ENCODE measurements at places on chromosomes 3 and 15.

DNA sequence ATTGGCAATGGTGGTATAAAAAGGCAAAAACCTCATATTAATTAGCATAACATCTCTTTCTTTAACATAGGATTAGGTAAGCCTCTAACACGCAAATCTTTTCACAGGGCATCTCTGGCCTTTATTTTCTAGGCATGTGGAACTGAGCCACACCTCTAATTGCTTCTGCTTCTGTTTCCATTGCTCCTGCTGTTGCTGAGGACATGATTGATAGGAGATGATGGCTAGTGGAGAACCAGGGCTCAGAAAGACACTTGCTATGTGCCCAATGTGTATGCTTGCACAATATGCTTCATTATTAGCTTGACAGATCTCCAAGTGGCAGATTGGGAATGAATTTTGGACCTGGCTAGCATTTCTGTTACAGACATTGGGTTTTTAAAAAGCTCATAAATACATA is 114.5 kb downstream of the EPHA3 start:
- DNase-seq, result no peak

- DNase-seq, result no peak
Observed at GRCh38 chr15:70100474-70101341, 3.0 kb upstream of the TLE3 start.

DNA sequence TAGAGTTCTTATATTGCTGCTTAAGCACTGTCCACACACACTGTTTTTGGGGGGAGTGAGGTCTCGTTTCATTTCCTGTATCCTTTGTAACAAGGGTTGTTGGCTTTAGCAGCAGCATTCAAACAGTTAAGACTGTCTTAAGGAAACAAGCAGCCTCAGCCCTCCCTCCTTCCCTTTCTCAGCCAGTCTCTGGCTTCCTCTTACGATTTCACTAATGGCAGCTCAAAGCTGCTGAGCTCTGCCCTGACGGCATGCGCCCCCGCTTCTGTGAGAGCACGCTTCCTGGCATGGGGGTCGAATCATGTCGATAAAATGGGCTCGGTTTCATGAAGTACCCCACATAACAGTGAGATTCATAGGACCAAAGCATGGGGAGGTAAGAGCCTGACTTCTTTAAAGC is 105.0 kb downstream of the KLHL25 start:
- peak; percentile 73 for DNase-seq

DNA sequence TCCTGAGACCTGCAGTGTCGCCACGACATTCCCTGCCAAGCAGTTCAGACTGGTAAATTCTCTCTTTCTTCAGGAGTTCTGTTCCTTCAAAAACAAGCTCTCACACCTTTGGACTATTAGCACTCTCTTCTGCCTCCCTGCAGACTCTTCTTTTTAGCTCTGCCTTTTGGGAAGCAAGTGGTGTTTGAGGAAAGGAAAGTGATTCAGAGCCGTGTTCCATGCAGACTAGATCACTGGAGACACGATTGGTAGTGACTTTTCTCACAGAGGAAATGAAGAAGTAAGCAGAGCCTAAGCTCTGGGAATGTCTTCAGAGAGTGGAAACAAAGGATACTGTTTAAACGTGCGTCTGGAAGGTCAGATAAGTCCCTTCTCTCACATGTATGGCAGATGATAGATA is 270.6 kb upstream of the TPRG1 start:
- DNase-seq, result no peak

DNA sequence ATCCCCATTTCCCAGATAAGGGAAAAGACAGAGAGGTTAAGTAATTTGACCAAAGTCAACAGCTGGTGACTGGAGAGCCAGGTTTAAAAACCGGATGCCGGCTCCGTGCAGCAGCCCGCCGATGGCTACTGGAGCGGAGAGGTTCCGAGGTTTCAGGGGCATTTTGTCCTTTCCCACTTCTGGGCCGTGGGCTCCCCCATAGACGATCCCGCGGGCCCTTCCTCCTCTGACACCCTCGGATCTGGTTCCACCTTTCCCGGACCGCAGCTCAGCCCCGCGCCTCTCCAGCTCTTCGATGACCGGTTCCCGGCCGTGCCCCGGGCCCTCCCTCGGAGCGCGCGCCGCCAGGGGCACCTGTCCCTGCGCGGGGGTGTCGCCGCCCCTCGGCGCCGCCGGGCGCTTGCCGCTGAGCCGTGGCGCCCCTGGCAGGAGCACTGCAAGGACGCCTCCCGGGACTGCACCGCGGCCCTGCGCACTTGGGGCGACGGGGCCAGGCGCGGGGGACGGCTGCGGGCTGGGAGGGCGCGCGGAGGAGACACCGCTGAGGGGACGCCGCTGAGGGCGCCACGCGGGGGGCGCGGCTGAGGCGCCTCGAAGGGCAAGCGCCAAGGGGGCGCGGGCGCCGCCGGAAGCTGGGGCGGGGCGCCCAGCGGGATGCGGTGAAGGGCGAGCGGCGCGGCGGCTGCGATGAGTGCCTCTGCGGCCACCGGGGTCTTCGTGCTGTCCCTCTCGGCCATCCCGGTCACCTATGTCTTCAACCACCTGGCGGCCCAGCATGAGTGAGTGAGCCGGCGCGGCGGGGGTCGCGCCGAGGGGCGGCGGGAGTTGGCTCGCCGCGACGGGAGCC is at the start of gene TM6SF1:
Gene TM6SF1, plus strand, starts transcription at position 652 of the 847 bp plus-strand sequence. Its CDS starts 36 bp downstream, at position 688.
- no peak for DNase-seq

GRCh38 chr3:129433565-129433964 is 5.1 kb upstream of the EFCAB12 start:
- no peak for DNase-seq

- no peak for DNase-seq
Observed at GRCh38 chr15:23532024-23532423, 33.5 kb upstream of the MKRN3 start.

GRCh38 chr3:120637851-120638559 is 41.9 kb downstream of the NDUFB4 start:
- no peak for DNase-seq

GRCh38 chr3:16881896-16882630 is 2.7 kb upstream of the PLCL2 start:
- no peak for DNase-seq

GRCh38 chr3:7695049-7695448 is 806.6 kb upstream of the LMCD1 start:
- peak; percentile 9 for DNase-seq

- DNase-seq, result no peak
Observed at GRCh38 chr3:53496984-53497383, 2.6 kb downstream of the CACNA1D start.

DNA sequence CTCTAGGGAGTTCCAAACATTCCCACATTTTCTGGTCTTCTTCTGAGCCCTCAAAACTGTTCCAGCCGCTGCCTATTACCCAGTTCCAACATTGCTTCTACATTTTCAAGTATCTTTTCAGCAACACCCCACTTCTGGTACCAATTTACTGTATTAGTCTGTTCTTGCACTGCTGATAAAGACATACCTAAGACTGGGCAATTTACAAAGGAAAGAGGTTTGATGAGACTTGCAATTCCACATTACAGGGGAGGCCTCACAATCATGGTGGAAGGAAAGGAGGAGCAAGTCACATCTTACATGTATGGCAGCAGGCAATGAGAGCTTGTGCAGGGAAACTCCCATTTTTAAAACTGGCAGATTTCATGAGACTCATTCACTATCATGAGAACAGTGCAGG is 629.1 kb upstream of the NR2F2 start:
- DNase-seq, result no peak

All from putamen (tissue), 1 donor.